ENCODE measurements at places on chromosomes 6 and 20. TPM values are rescaled to one million over a fixed set of nuclear protein-coding genes. Genes with fewer than 3 reads are reported as not detected.
A peak's percentile ranks its signal among the peaks of the same experiment; 100 is the strongest.

Gene IPCEF1
- total RNA-seq, result not detected

Gene CAPN11
- total RNA-seq, result not detected

- DNase-seq, result no peak
Measured at GRCh38 chr6:7267071-7267465, 45.9 kb downstream of the SSR1 start.

DNA sequence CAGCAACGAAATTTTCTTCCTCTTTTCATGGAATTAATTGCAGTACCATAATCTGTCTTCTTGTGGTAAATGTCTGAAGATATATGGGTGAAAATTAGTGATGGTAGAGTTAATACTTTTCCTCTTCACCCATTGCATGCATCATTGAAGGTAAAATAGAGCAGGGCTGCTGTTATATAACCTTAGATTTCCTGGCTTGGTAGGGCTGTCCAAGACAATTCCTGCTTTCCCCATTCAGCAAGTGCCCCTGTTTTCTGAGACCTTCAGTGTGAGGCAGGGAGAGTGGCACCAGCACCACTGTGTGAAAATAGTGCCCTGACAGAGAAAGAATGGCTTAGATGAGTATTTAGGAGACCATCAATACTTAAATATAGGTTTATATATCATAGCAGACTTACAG is 202.0 kb downstream of the ZFAND3 start:
- DNase-seq, result no peak

Gene PACRG
- 2.5 TPM for total RNA-seq

DNA sequence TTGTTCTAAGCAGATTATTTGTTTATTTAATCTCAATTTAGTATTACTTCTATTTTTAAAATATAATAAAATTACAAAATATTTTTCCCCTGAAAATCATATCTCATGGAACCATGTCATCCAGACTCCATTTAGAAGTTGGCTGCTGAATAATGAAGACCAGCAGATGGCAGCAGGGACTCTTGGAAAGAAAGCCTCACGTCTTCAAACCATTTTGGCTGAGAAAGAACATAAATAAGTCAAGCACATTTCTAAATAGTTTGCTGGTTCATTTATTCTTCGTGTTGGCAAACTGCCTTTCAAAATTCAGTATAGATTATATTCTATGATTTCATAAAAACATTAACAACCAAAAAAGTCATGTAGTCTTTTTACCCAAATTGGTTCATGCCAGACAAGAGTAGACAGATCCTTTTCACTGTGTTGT is 71.7 kb downstream of the RCAN2 start:
- no peak for DNase-seq

DNA sequence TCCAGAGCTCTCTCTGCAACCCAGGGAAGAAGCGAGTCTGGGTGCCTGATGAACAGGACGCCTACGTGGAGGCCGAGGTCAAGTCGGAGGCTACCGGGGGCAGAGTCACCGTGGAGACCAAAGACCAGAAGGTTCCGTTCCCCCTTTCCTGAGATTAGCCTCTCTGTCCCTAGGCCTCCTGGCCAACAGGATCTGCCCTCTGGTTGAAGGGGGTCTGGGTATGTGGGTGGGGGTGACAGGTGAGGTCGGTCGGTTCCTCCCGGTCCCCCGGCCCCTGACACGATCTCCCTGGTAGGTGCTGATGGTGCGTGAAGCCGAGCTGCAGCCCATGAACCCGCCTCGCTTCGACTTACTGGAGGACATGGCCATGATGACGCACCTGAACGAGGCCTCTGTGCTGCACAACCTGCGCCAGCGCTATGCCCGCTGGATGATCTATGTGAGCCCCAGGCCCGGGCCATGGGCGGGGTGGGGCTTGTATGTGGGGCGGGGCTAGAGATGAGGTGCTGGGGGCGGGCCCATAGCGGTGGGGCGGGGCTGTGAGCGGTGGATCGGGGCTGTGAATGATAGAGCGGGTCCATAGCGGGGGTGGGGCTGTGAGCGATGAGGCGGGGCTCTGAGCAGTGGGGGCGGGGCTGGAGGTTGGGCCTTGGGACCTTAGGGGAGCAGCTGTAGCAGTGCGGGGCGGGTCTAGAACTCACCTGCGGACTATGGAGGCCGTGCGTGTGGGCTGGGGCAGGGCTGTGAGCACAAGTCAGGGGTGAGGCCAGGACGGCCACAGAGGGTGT is 23.9 kb downstream of the MYH7B start:
- DNase-seq, result peak; percentile 90

GRCh38 chr6:101534386-101534785 is 140.9 kb downstream of the GRIK2 start:
- DNase-seq, result no peak

Gene BFSP1
- total RNA-seq, result 11.7 TPM

DNA sequence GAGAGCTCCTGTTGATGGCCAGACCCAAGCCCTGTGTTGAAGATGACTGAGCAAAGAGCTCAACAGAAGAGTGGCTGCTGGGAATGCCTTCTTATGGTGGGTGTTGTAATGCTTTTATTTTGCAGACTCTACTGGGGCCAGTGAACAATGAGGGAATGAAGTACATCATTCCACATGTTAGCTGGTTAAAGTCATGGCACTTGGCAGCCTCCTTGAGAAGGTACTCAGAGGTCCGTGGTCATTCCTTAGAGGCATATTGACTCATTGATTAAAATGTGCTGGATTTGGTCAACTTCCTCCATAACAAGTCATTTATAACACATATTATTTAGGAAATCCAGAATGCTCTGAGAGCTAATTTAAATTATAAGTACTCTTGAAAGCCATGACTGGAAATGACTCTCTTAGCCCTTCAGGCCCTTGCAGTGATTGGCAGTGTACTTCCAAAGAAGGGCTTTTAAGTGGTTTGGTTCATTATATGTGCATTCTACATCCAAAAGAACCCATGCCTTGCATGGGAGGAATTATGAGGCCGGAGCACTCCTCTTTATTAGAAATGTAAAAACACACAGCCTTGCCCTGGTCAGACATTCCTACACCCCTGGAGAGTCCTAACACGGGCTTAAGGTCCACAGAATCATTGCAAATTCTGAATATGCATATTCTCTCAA is 976.9 kb downstream of the KIF16B start:
- no peak for DNase-seq

GRCh38 chr6:112956696-112957535 is 609.8 kb downstream of the RFPL4B start:
- no peak for DNase-seq

- no peak for DNase-seq
Measured at GRCh38 chr6:166739976-166740318, 112.9 kb upstream of the RPS6KA2 start.

DNA sequence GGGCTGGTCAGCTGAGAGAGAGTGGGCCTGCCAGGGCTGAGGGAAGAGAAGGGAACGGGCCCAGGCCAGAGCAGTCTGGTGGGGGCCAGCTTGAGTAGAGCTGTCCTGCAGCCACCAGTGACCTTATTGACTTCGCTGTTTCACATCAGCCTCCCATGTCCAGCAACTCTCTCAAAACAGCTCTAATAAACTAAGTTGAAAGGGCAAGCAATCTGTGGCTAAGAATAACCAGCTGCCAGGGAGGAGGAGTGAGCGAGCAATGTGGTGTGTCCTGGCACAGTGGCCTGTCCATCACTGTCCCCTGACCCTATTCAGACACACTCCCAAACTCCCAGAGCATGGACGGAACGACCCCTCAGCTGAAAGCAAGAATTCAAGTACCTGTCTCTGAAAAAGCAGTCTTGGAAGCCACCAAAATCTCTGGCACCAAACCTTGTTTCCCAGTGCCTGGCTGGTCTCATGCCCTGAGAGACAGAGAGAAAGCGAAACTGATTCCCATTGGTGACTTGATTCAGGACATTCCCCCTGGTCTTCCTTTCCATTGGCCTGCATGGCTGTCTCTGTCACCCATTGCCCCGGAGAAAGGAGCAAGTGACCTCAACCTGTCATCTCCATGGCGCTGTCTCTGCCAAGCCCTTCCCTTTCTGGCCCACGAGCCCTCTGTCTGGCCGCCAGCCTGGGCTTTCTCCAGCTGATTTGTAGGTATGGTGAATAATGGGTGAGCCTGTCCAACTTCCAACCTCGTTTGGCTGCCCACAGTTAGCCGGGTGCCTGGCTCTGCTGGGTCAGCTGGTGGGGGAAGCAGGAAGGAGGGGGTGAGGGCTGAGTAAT is at the start of gene DDO:
DDO (minus strand) TSS at position 490 of the 831 bp plus-strand sequence. CDS start 2,113 bp downstream, outside the sequence.
- no peak for DNase-seq

GRCh38 chr6:75084018-75084417 is 121.8 kb downstream of the COL12A1 start:
- no peak for DNase-seq

Gene LAMA4
- total RNA-seq, result 55.2 TPM

All from chondrocyte (in vitro differentiated cells).